ENCODE measurements at places on chromosomes 6 and 20. TPM values are rescaled to one million over a fixed set of nuclear protein-coding genes. Genes with fewer than 3 reads are reported as not detected.

The TRIM40 gene
- total RNA-seq: not detected

The C6orf15 gene
- total RNA-seq: not detected

The SRMS gene
- total RNA-seq: not detected

The TSBP1 gene
- total RNA-seq: not detected

The CALHM6 gene
- 0.98 TPM for total RNA-seq

DNA sequence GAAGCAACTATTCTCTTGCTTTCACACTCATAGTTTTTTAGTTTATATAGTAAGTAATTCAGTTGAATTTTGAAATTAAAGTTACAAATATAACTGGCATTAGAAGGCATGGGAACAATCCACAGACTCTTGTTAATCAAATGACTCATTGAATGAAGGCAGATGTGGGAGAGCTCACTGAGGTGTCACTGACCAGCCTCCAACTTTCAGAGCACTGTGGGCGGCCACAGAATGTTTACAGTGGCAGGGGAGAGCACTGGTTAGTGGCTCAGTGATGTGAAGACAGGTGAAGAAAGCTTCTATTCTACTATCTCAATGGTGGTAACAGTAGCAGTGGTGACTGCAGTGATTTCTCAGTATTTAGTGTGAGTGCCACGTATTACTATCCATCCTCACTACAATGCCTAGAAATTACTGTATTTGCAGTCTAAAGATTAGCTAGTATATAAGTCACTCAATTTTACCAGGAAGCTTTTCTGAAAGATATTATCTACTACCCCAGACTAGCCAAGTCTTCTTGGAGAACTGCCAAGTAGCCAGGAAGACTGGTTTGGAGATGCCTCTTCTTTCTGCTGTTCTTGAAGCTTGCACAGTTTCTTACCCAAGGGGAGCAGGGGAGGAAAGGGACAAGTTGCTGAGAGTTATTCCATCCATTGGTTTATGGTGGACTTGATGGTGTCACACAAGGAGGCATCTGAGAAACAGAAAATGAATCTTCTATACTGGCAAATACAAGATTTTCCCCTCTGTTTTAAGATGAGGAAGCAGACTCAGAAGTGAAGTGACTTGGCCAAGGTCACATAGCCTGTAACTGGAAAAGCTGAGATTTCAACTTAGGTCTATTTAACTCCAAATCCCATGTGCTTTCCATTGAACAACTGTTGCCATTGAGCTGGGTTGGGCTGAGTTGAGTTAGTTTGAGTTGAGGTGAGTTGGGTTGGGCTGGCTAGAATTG lies 231.2 kb downstream of the ANKRD60 start:
- no peak for DNase-seq
- no peak overlapping the region for H3K27ac ChIP-seq
- no peaks in the 10 kb centered on the region for H3K36me3 ChIP-seq
- no peaks in the 10 kb centered on the region for H3K27me3 ChIP-seq
- H3K4me3 ChIP-seq: no peak overlapping the region

GRCh38 chr6:161342039-161342438 lies 68.2 kb upstream of the AGPAT4 start:
- H3K27ac ChIP-seq: no peak overlapping the region
- no peaks in the 10 kb centered on the region for H3K36me3 ChIP-seq
- DNase-seq: no peak
- peaks cover 11% of the 10 kb centered on the region for H3K4me1 ChIP-seq
- no peak overlapping the region for H3K4me3 ChIP-seq
- H3K27me3 ChIP-seq: no peaks in the 10 kb centered on the region

DNA sequence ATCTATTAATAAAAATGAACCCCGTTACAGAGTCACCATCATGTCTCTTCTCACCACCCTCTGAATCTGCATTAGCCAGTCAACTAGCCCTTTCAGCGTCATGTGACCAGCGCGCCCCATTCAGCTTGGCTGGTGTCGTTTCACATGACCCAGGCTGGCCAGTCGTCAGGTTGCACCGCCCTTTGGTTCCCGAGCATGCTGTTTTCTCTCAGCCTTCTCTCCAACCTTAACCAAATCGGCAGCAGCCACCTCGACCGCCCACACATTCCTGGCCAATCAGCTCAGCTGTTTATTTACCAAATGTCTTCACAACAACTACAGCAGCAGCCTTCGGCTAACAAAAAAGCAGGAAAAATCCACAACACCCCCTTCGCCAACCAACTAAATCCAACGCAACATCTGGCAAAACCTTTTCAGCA lies 5.6 kb downstream of the SRSF3 start:
- H3K27me3 ChIP-seq: no peaks in the 10 kb centered on the region
- peaks cover 82% of the 10 kb centered on the region for H3K36me3 ChIP-seq
- peak overlapping the region; percentile 66 for H3K4me3 ChIP-seq
- peaks cover 59% of the 10 kb centered on the region for H3K4me1 ChIP-seq
- DNase-seq: peak; percentile 57
- H3K27ac ChIP-seq: no peak overlapping the region

DNA sequence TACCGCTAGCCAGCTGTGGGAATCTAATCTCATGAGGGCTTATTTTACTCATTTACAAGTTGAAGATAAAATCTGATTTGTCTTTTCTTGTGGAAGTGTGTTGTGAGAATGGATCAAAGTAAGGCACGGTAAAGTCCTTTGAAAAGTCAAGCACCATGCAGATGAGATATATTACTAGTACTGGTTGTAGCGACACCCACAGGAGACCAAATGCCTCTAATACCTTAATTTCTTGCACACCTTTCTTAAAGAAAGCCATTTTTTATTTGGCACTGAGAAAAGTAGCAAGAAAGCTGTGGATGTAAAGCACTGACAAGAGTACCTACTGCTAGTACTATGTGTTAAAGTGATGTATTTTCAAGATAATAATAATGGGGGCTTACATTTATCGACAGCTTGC lies 191.0 kb upstream of the MMS22L start:
- no peak overlapping the region for H3K4me3 ChIP-seq
- no peak overlapping the region for H3K27ac ChIP-seq
- no peaks in the 10 kb centered on the region for H3K36me3 ChIP-seq

DNA sequence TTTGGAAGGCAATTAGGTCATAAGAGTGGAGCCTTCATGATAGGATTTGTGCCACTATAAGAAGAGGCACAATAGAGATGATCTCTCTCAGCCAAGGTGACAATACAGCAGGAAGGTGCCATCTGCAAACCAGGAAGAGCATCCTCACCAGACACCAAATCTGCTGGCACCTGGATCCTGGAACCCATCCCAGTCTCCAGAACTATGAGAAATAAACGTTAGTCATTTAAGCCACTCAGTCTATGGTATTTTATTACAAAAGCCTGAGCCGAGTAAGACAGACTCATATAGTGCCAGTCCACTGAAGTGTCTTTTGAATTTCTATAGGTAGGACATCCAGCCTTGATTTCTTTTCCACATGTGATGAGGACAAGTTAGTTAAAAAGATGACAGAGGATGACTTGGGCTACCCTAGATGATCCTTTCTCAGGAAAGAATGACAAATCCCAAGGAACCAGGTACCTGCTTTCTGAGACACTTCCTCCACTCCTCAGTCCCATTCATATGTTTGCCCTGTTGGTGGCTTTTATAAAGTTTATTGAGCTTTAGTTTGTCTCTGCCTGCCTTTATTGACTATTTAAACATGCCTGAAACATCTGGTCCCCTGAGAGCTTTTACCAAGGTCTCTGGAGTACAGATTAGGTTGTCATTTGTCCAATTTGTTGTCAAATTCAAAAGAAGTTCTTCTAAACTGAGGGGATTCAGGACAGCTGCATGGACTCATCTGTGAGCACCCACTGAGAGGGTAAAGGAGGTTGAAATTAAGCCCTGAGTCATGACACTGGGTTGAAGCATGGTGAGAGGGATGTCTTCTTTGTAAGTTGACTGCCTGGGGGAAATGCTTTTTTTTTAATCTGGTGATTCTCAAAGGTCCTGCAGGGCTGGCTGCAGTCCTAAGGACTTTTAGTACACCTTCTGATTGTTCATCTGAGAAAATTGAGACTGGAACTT lies 165.0 kb upstream of the PLCB4 start:
- no peak for DNase-seq
- H3K36me3 ChIP-seq: no peaks in the 10 kb centered on the region
- no peak overlapping the region for H3K4me3 ChIP-seq
- H3K27me3 ChIP-seq: no peaks in the 10 kb centered on the region
- no peak overlapping the region for H3K27ac ChIP-seq

DNA sequence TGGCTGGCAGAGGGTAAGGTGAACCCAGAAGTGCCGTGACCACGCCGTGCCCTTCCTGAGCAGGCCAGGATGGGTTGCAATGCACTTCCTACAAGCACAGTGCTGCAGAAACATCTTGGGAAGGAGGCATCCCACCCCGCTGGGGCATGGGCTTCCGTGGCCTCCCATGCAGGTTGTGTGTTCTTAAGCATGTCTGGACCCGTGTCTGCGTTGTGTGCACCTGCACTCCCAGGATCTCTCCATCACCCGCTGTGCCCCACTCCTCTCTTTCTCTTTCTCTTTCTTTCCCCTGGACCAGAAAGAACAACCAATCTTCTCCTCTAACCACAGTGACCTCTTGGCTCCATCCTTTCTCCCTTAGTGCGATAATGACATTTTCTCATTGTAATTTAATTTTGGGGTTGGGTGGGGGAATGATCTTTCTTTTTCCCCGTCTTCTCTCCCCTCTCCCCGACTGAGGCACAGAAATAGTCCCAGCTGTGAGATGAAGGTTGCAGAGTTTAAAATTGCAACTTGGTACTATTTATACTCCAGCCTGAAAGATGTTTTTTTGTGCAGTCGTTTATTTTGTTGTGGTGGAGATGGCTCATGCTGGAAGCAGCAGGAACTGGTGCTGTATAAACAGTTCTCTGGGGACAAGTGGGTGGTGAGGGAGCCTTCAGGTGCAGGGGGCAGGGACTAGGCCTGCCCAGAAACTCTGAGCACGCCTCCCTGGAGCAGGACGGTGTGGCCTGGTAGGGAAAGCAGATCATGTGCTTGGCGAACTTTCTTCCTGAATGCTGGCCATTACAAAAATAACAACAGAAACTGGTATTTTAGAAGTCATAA lies 20.5 kb downstream of the BCAS4 start:
- no peak for DNase-seq
- H3K4me3 ChIP-seq: no peak overlapping the region
- H3K4me1 ChIP-seq: peaks cover 3% of the 10 kb centered on the region
- no peaks in the 10 kb centered on the region for H3K36me3 ChIP-seq
- H3K27ac ChIP-seq: no peak overlapping the region
- H3K27me3 ChIP-seq: no peaks in the 10 kb centered on the region

GRCh38 chr20:58286729-58287128 lies 22.8 kb upstream of the RAB22A start:
- no peaks in the 10 kb centered on the region for H3K4me1 ChIP-seq
- H3K27ac ChIP-seq: no peak overlapping the region
- DNase-seq: no peak
- no peaks in the 10 kb centered on the region for H3K27me3 ChIP-seq
